ENCODE measurements at places on chromosomes 6 and 20.

GRCh38 chr6:80163754-80164187 lies 57.3 kb downstream of the BCKDHB start:
- no peaks in the 10 kb centered on the region for H3K27me3 ChIP-seq
- no peak overlapping the region for H3K4me3 ChIP-seq
- DNase-seq = peak; percentile 18
- H3K27ac ChIP-seq = no peak overlapping the region

DNA sequence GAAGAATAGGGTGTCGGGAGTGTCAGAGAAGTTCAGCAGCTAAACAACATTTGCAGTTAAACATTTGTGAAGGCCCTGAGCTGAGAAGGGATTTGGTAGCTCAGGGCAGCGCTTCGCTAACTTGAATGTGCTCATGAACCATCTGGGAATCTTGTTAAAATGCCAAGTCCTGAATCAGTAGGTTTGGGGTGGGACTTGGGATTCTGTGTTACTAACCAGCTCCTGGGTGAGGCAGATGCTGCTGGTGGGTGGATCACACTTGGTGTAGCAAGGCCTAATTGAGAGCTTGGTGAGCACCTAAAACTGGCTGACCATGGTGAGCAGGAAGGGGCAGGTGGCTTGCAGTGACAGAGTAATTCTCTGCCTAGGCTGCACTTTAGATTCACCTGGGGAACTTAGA lies 5.9 kb downstream of the PTPRA start:
- no peaks in the 10 kb centered on the region for H3K27me3 ChIP-seq
- H3K4me1 ChIP-seq = peaks cover 51% of the 10 kb centered on the region
- DNase-seq = no peak
- H3K27ac ChIP-seq = no peak overlapping the region

DNA sequence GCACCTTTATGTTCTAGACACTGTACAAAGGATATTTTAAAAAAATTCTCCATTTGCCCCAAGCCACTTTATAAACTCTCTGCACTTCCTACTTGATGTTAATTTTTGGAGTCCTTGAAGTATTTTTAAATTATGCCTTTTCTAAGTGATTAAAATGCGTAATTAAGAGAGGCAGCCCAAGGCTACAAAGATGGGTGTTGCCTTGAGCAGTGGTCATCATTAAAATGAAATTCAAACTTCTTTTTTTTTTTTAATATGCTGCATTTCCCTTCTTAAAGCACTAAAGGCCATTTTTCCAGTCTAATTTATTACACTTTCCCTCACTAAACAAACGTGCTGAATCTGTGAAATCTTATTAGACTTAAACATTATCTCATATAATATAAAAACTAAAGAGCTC lies 102.4 kb downstream of the IMPG1 start:
- no peaks in the 10 kb centered on the region for H3K4me1 ChIP-seq
- no peak overlapping the region for H3K27ac ChIP-seq
- DNase-seq = no peak
- H3K36me3 ChIP-seq = no peaks in the 10 kb centered on the region
- no peaks in the 10 kb centered on the region for H3K27me3 ChIP-seq

DNA sequence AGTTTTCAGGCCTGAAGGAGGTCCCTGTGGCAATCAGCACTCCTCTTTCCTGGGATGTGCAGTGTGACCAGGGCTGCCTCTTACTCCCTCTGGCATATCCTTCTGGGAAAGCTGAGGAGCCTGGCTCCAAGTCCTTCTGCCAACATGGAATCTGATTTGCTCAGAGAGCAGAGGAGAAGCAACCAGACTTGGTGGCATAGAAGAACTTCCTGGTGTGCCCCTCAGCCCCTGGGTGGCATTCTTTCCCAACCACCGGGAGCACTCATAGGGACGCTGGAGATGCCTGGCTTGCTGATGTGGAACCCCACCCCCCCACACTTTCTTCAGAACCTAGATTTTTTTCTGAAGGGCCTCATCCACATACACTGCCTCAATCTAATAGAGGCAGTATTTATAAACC lies 107.6 kb upstream of the TRAF3IP2 start:
- no peaks in the 10 kb centered on the region for H3K27me3 ChIP-seq
- DNase-seq = no peak
- peak overlapping the region; percentile 82 for H3K27ac ChIP-seq
- no peak overlapping the region for H3K4me3 ChIP-seq
- peaks cover 78% of the 10 kb centered on the region for H3K4me1 ChIP-seq

DNA sequence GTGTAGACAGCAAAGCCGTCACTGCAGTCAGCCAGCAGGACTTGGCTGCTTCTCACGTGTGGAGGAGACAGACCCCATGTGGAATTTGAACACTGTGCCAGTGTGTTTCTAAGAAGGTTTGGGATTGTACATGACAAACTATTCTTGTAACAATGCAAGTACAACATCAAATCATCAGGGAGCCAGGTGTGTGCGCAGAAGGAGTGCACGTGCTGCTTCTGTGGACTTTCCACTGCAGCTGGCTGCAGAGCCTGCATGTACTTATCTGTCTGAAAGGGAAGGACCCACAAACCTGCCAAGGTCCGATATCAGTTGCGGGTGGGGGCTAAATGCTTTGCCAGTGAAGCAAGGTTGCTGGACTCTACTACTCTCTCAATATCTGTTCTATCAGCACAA lies 211.6 kb downstream of the WDR27 start:
- no peaks in the 10 kb centered on the region for H3K4me1 ChIP-seq
- no peak for DNase-seq
- no peaks in the 10 kb centered on the region for H3K36me3 ChIP-seq
- H3K27me3 ChIP-seq = no peaks in the 10 kb centered on the region

DNA sequence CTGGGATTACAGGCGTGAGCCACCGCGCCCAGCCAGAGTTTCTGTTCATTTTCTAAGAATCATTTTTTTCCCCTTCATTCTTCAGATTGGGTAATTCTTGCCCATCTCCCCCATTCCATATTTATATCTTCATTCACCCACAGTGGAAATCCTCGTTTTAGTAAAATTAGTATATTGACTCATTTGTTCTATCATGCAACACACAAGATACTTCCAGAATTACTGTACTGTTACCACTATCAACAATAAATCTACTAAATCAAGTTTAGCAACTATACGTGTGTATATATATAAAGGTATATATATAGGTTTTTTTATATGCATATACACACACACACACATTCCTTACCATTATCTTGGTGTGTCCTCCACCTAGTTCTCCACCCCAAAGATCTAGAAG lies 41.2 kb upstream of the KCNG1 start:
- no peak for DNase-seq
- H3K4me1 ChIP-seq = peaks cover 44% of the 10 kb centered on the region
- H3K27ac ChIP-seq = no peak overlapping the region
- no peak overlapping the region for H3K4me3 ChIP-seq
- H3K27me3 ChIP-seq = peaks cover 34% of the 10 kb centered on the region

DNA sequence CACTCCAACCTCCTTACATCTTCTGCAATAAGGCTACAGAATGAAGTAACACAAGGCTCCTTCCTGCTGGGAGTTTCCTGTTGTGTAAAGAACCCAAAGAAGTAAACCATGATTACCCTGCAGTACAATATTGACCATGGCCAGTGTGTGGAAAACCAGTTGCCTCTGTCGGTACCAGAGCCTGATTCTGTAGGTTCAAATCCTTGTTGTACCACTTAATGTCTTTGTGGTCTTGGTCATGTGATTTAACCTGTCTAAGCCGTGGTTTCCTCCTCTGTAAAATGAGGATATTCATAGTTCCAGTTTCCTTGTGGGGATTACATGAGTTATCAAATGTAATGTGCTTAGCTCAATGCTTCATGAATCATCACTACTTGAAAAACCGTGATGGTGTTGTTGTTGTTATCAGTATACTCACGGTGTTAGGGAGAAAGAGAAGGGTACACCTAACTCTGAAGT lies 60.3 kb upstream of the PRELID3B start:
- H3K27me3 ChIP-seq = no peaks in the 10 kb centered on the region
- no peaks in the 10 kb centered on the region for H3K36me3 ChIP-seq
- peak overlapping the region; percentile 6 for H3K27ac ChIP-seq
- no peak overlapping the region for H3K4me3 ChIP-seq

DNA sequence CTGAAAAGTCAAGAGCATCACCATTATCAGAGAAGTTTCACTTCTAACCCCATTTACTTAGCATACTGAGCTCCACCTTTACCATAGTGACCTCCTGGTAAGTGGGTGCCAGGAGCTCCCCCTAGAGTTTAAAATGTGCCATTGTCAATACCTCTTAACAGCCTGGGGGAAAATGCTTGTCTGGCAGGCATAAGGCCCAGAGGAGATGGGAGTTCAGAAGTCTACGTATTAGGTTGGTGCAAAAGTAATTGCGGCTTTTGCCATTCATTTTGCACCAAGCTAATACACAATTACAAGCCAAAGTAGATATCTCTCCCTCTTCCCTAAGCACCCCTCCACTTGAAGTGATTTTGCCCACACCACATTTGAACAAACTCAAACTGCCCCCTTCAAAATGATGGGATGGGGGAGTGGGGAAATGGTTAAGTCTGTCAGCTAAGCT lies 919.0 kb downstream of the KIF16B start:
- no peaks in the 10 kb centered on the region for H3K36me3 ChIP-seq
- no peak for DNase-seq
- no peaks in the 10 kb centered on the region for H3K4me1 ChIP-seq
- H3K4me3 ChIP-seq = no peak overlapping the region
- no peaks in the 10 kb centered on the region for H3K27me3 ChIP-seq

GRCh38 chr6:166473886-166474571 lies 91.3 kb upstream of the MPC1 start:
- H3K4me1 ChIP-seq = no peaks in the 10 kb centered on the region
- H3K4me3 ChIP-seq = no peak overlapping the region
- no peak for DNase-seq
- H3K27ac ChIP-seq = no peak overlapping the region

GRCh38 chr6:125451750-125452149 lies 150.0 kb upstream of the HDDC2 start:
- H3K36me3 ChIP-seq = no peaks in the 10 kb centered on the region
- H3K4me3 ChIP-seq = no peak overlapping the region
- DNase-seq = no peak
- H3K27ac ChIP-seq = no peak overlapping the region

GRCh38 chr6:123803504-123804013 lies at the start of gene NKAIN2:
Gene NKAIN2 (plus strand): TSS chr6:123803865.
- no peak within 1 kb of the TSS for H3K27ac ChIP-seq
- H3K36me3 ChIP-seq = no peaks in the 10 kb centered on the region
- H3K4me1 ChIP-seq = peaks cover 12% of the 10 kb centered on the region
- DNase-seq = no peak
- H3K27me3 ChIP-seq = peaks cover 43% of the 10 kb centered on the region

GRCh38 chr6:71420693-71421328 lies 132.2 kb downstream of the OGFRL1 start:
- peaks cover 4% of the 10 kb centered on the region for H3K4me1 ChIP-seq
- peak; percentile 17 for DNase-seq
- H3K36me3 ChIP-seq = no peaks in the 10 kb centered on the region
- H3K27ac ChIP-seq = no peak overlapping the region

- H3K4me3 ChIP-seq = no peak overlapping the region
- H3K27ac ChIP-seq = no peak overlapping the region
- no peaks in the 10 kb centered on the region for H3K36me3 ChIP-seq
- no peak for DNase-seq
Observed at GRCh38 chr6:33166811-33167210, 25.5 kb downstream of the COL11A2 start.

- peak; percentile 55 for DNase-seq
- no peaks in the 10 kb centered on the region for H3K27me3 ChIP-seq
- peaks cover 34% of the 10 kb centered on the region for H3K4me1 ChIP-seq
- peak overlapping the region; percentile 98 for H3K27ac ChIP-seq
Observed at GRCh38 chr6:24775520-24776058, 852 bp downstream of the GMNN start.

GRCh38 chr6:96150431-96150830 lies 134.7 kb downstream of the FUT9 start:
- no peaks in the 10 kb centered on the region for H3K4me1 ChIP-seq
- H3K36me3 ChIP-seq = no peaks in the 10 kb centered on the region
- no peaks in the 10 kb centered on the region for H3K27me3 ChIP-seq
- no peak overlapping the region for H3K27ac ChIP-seq
- no peak overlapping the region for H3K4me3 ChIP-seq
- DNase-seq = no peak

DNA sequence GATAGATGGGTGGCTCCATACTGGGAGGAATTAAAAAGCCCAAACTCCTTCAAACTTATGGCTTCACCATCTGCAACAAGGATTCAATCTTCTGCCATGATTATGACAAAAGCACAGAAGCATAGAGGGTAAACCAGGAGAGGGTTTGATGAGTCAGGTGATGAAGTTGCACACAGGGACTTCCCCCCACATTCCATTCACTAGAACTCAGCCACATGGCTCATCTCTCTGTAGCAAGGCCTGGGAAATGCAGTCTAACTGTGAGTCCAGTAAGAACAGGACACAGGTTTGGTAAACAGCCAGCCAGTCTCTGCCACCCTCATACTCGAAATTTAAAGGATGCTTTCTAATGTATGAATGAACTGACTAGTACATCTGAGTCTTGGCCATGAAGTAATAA lies 142.9 kb downstream of the HIVEP2 start:
- H3K27ac ChIP-seq = peak overlapping the region; percentile 88
- H3K27me3 ChIP-seq = no peaks in the 10 kb centered on the region
- H3K4me3 ChIP-seq = no peak overlapping the region

DNA sequence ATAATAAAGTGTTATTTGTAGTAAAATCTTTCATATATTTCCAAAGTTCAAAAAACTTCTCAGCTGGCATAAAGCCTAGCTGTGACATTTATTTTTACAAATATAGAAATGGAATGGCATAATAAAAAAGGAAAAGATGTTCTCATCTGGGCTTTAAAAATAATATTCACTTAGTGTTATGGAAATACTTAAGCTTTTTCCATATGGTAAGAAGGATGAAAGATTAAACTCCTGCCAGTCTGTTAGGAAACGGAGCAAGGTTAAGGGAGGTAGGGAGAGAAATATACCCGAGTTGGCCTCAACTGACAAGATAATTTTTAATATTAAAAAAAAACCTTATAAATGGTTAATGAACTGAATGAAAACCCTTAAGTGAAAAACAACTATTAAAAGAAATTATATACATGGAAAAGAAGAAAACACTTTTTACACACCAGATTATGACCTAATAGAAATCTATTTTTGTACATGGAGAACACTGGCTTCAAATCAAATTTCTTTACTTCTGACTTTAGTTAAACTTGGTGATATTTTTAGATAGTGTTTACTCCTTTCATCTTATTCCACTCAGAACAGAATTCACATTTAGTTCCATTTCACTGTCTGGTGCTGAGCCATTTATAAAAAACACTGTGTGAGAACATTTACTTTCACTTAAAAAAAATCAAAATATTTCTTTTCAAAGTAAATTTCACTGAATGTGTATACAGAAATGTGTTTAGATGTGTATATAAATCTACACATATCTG lies 137.0 kb downstream of the DST start:
- H3K36me3 ChIP-seq = no peaks in the 10 kb centered on the region
- no peak overlapping the region for H3K4me3 ChIP-seq
- H3K27me3 ChIP-seq = no peaks in the 10 kb centered on the region
- DNase-seq = no peak
- H3K4me1 ChIP-seq = no peaks in the 10 kb centered on the region

- H3K27me3 ChIP-seq = peaks cover 49% of the 10 kb centered on the region
- no peaks in the 10 kb centered on the region for H3K36me3 ChIP-seq
- no peak for DNase-seq
- peaks cover 1% of the 10 kb centered on the region for H3K4me1 ChIP-seq
- no peak overlapping the region for H3K27ac ChIP-seq
Observed at GRCh38 chr20:3677733-3678132, 4.1 kb downstream of the ADAM33 start.

Data from activated naive CD4-positive, alpha-beta T cell treated with anti-CD3 and anti-CD28 coated beads for 36 hours (primary cell).